ENCODE measurements at places on chromosomes 12 and 14.
A peak's percentile ranks its signal among the peaks of the same experiment; 100 is the strongest.

DNA sequence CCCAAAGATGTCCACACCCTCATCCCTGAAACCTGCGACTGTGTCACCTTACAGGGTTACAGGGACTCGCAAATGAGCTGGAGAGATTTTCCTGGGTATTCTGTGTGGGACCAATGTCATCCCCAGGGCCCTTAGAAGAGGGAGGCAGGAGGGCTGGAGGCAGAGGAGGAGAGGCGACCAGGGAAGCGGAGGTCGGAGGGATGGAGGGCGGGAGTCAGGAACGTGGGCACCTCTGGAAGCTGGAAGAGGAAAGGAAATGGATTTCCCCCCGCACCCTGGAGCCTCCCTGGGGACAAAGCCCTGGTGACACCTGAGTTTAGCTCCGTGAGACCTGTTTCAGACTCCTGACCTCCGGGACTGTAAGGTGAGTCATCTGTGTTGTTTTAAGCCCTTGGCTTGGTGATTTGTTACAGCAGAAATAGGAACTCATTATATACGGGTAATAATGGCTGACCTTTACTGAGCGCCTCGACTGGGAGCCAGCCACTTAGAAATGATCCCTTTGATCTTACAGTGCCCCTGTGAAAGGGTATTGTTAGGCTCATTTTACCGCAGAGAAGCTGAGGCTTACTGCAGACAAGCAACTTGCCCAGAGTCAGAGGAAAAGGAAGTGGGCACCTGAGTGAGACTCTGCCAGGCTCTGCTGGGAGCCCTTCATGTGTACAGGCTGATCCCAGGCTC, 29.3 kb upstream of the FZD10 start:
- DNase-seq, result no peak
- H3K27me3 ChIP-seq, result peaks cover 2% of the 10 kb centered on the region
- no peaks in the 10 kb centered on the region for H3K4me1 ChIP-seq
- no peak overlapping the region for H3K27ac ChIP-seq
- H3K4me3 ChIP-seq, result no peak overlapping the region

GRCh38 chr14:63671987-63672386, 30.3 kb upstream of the WDR89 start:
- peaks cover 10% of the 10 kb centered on the region for H3K4me1 ChIP-seq
- no peaks in the 10 kb centered on the region for H3K36me3 ChIP-seq
- H3K4me3 ChIP-seq, result no peak overlapping the region
- no peaks in the 10 kb centered on the region for H3K27me3 ChIP-seq
- H3K27ac ChIP-seq, result peak overlapping the region; percentile 81

DNA sequence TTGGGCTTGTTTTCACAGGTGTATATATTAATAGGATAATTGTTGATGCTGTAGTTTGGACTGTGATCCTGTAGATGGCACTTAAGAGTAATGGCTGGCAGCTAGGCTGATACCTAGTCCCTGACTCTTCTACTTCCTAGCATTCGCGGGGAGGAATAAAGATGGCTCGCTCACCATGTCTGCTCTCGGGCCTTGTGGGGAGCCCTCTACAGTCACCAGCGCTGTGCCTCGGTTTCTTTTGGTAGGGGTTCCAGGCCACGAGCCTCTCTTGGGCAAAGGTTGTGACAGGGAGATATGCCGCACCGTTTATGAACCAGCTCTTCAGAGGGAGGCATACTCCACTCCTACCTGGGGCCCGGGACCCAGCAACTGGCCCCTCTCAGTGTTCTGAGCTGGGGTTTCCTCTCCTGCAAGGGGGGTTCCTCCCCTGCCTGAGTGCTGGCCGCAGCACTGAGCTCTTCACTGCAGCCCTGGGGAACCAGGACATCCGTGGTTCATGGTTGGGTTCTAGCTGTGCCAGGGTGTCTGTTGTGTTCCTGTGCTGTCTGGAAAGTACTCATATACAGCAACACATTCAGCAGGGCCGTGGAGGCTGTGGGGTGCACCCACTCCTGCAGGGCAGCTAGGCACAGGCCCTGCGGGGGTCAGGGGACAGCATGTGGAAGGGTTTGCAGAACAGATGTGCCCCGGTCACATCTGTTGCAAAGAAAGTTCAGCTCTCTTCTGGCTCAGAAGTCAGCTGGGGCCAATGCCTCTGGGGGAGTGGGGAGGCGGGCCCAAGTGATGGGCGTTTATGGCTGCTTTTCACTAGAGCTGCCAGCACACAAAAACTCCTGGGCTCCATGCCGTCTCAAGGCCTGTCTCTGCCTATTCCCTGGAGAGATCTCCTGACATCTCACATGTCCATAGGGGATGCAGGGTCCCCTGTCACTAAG, 147.9 kb downstream of the PPFIA2 start:
- H3K36me3 ChIP-seq, result no peaks in the 10 kb centered on the region
- H3K4me3 ChIP-seq, result no peak overlapping the region
- no peak overlapping the region for H3K27ac ChIP-seq
- peak; percentile 6 for DNase-seq
- H3K27me3 ChIP-seq, result no peaks in the 10 kb centered on the region

DNA sequence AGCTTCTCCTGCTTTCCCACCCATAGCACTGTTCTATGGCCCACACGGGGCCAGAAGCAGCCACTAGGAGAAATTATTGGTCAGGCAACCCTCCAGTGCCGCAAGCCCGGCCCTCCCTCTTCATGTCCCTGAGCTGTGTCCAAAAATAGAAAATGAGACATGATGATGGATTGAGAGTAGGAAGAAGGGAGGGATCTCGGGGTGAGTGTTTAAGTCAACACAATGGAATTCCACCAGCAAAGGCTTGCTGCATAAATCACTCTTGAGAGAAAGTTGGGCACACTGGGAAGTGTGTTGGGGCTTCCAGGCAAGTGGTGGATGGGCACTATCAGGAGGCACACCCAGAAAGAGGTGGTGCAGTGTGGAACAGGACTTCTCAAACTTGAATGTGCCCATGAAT, 94.2 kb downstream of the LLPH start:
- no peaks in the 10 kb centered on the region for H3K36me3 ChIP-seq
- peak; percentile 25 for DNase-seq
- H3K4me3 ChIP-seq, result no peak overlapping the region
- no peaks in the 10 kb centered on the region for H3K27me3 ChIP-seq

- H3K4me1 ChIP-seq, result no peaks in the 10 kb centered on the region
- no peak for DNase-seq
- no peaks in the 10 kb centered on the region for H3K27me3 ChIP-seq
- H3K4me3 ChIP-seq, result no peak overlapping the region
- H3K27ac ChIP-seq, result no peak overlapping the region
Observed at GRCh38 chr14:22448035-22448904, 140.8 kb downstream of the DAD1 start.

GRCh38 chr12:46160101-46160980, 108.5 kb downstream of the SLC38A1 start:
- peak overlapping the region; percentile 37 for H3K27ac ChIP-seq
- H3K4me1 ChIP-seq, result peaks cover 7% of the 10 kb centered on the region
- no peaks in the 10 kb centered on the region for H3K27me3 ChIP-seq
- H3K4me3 ChIP-seq, result no peak overlapping the region

GRCh38 chr12:112989806-112990205, 11.5 kb downstream of the OAS2 start:
- no peak for DNase-seq
- H3K4me3 ChIP-seq, result no peak overlapping the region
- H3K4me1 ChIP-seq, result no peaks in the 10 kb centered on the region

- no peaks in the 10 kb centered on the region for H3K36me3 ChIP-seq
- H3K27ac ChIP-seq, result no peak overlapping the region
- no peak for DNase-seq
- no peaks in the 10 kb centered on the region for H3K4me1 ChIP-seq
- H3K4me3 ChIP-seq, result no peak overlapping the region
Observed at GRCh38 chr12:31020385-31021166, 53.1 kb upstream of the DDX11 start.

GRCh38 chr14:102588821-102589220, 3.6 kb upstream of the RCOR1 start:
- H3K4me1 ChIP-seq, result peaks cover 8% of the 10 kb centered on the region
- H3K27ac ChIP-seq, result no peak overlapping the region
- H3K4me3 ChIP-seq, result no peak overlapping the region
- H3K27me3 ChIP-seq, result no peaks in the 10 kb centered on the region

DNA sequence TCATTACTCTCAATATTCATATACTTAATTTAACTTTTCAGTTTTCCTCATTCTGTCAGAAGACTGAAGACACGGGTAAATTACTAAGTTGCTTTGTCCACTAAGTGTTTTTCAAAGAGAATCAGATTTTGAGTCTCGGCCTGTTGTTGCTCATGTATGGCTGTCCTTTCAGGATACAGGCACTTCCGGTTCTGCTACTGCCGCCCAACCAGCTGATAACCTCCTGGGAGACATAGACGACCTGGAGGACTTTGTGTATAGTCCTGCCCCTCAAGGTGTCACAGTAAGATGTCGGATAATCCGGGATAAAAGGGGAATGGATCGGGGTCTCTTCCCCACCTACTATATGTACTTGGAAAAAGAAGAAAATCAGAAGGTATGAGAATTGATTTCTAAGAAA, 28.3 kb upstream of the TEAD4 start:
- H3K36me3 ChIP-seq, result peaks cover 8% of the 10 kb centered on the region
- H3K27me3 ChIP-seq, result no peaks in the 10 kb centered on the region
- H3K4me3 ChIP-seq, result no peak overlapping the region
- no peak for DNase-seq

GRCh38 chr14:97408937-97409815, 612.0 kb downstream of the VRK1 start:
- H3K36me3 ChIP-seq, result no peaks in the 10 kb centered on the region
- peaks cover 40% of the 10 kb centered on the region for H3K27me3 ChIP-seq
- H3K4me1 ChIP-seq, result no peaks in the 10 kb centered on the region

GRCh38 chr12:76694369-76694768, 69.5 kb upstream of the ZDHHC17 start:
- H3K4me3 ChIP-seq, result no peak overlapping the region
- no peaks in the 10 kb centered on the region for H3K36me3 ChIP-seq

DNA sequence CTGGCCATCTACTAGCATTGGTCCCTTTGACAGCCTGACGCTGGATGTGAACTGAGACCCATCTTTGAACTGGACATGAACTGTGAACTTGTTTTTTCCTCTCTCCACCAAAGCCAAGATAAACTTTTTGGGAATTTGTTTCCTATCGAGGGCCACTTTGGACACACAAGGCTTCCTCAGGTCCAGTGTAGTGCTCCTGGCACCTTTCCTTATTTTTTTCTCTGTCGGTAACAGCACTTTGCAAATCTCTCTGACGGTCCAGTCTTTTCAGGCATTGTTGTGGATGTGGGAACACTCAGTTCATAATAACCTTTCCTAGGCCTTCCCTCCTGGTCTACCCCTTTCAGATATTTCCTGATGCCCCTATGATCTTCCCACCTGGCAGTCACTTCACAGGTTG, 5.0 kb downstream of the KCNA1 start:
- no peak for DNase-seq
- no peak overlapping the region for H3K4me3 ChIP-seq
- no peaks in the 10 kb centered on the region for H3K36me3 ChIP-seq
- H3K4me1 ChIP-seq, result no peaks in the 10 kb centered on the region

- H3K27me3 ChIP-seq, result no peaks in the 10 kb centered on the region
- no peak for DNase-seq
- no peak overlapping the region for H3K27ac ChIP-seq
- H3K4me1 ChIP-seq, result no peaks in the 10 kb centered on the region
- no peak overlapping the region for H3K4me3 ChIP-seq
Observed at GRCh38 chr12:62533087-62533754, 66.6 kb downstream of the MON2 start.

- H3K4me3 ChIP-seq, result no peak overlapping the region
- no peaks in the 10 kb centered on the region for H3K36me3 ChIP-seq
- no peaks in the 10 kb centered on the region for H3K27me3 ChIP-seq
- no peaks in the 10 kb centered on the region for H3K4me1 ChIP-seq
- DNase-seq, result no peak
Observed at GRCh38 chr14:75494896-75495295, 27.4 kb upstream of the BATF start.

DNA sequence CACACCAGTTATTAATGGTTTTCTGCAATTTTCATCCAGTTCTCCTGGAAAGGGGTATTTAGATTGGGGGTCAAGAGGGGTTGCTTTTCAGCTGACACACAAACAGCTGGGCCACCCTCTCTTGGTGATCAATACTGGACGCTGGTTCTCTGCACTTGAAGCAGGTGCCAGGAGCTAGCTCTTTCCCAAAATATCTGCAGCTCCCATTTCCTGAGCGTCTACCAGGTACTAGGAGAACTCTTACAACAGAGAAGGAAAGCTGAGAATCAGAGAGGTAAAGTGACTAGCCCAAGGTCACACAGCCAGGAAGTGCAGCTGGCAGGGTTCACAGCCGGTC, 1.2 kb downstream of the TESC start:
- no peaks in the 10 kb centered on the region for H3K36me3 ChIP-seq
- peaks cover 11% of the 10 kb centered on the region for H3K27me3 ChIP-seq
- DNase-seq, result no peak
- H3K4me3 ChIP-seq, result peak overlapping the region; percentile 52
- peaks cover 2% of the 10 kb centered on the region for H3K4me1 ChIP-seq
- H3K27ac ChIP-seq, result no peak overlapping the region

- H3K36me3 ChIP-seq, result no peaks in the 10 kb centered on the region
- H3K4me3 ChIP-seq, result peak within 1 kb of the TSS; percentile 91
- peak within 1 kb of the TSS; percentile 90 for H3K27ac ChIP-seq
- DNase-seq, result peak; percentile 89
Observed at GRCh38 chr14:91113829-91114078, at the start of gene DGLUCY. TSS of gene DGLUCY (plus strand) at chr14:91114073. CDS start at chr14:91160295, 46,222 bp downstream.

DNA sequence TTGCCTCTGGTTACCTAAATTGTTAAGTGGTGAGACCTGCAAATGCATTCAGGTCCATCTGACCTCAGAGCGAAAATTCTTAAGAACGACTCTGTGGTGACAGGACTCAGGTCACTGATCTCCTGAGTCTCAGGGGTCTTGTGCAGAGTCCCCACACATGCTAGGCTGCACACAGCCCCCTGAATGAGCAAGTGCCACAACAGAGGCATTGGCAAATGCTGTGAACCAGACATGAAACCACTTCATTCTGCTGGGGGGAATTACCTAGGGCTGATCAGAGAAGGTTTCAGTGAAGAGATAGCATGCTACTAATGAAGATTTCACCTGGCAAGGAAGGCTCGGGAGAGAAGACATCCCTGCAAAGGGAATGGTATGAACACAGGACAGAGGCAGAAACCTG, 281.6 kb downstream of the ITPR2 start:
- no peaks in the 10 kb centered on the region for H3K27me3 ChIP-seq
- no peak overlapping the region for H3K4me3 ChIP-seq
- H3K4me1 ChIP-seq, result no peaks in the 10 kb centered on the region
- DNase-seq, result no peak

GRCh38 chr12:95755261-95755865, 35.2 kb downstream of the NTN4 start:
- H3K4me1 ChIP-seq, result no peaks in the 10 kb centered on the region
- no peak overlapping the region for H3K27ac ChIP-seq
- H3K27me3 ChIP-seq, result no peaks in the 10 kb centered on the region

DNA sequence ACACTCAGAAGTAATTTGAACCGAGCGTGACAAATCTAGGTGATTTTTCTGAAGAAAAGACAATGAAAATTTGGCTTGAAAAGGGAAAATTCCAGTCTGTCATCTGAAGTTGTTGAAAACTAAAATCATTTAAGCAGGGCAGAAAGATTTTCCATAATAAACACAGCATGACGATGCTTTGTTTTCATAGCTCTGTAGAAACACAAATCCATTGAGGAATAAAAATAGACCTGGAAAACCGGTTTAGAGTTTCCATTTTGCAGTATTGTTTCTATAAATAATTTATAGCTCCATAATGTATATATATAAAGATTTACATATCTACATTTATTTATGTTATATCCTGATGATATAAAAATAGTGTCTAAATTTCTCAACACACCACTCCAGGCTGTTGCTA, 1918.5 kb upstream of the FLRT2 start:
- H3K27ac ChIP-seq, result no peak overlapping the region
- H3K27me3 ChIP-seq, result no peaks in the 10 kb centered on the region
- no peaks in the 10 kb centered on the region for H3K4me1 ChIP-seq

Measured in kidney (tissue), 22 donors.